ENCODE measurements at places on chromosomes 2 and 18.

- no peak for DNase-seq
Measured at GRCh38 chr2:96853321-96853720, 4.5 kb downstream of the ANKRD39 start.

DNA sequence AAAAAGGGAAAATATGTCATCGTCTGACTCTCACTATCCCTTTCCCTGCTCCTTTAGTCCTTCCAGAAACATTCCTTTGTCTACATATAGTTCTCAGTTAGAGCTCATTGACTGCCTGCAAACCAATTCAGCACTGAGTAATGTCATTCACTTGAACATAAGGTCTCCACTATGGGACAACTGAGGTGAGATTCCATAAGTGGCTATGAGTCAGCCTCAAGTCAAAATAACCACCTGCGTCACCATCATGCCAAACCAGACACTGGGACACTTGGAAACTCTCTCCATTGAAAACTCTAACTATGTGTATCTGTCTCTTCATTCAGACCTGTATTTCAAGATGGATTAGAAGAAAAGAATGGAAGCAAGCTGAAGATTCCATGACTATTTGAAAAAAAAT lies 878.0 kb upstream of the PIK3C3 start:
- no peak for DNase-seq

DNA sequence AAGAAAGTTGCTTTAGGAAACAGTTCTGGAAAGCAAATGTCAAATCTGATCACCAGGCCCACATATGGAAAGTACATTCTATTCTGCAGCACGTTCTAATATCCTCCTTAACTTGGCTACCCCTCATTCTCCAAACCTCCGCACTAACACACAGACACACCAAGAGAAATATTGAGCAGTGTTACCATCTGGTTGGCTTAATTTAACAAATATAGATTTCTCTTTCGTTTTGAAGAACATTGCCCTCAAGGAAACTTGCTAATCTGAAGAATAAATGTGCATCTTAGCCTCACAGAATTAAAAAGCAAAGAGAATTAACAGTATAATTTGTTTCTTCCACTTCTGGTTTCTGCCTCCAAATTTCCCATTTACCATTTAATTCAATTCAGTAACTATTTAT lies 72.8 kb upstream of the TTC39C start:
- DNase-seq: no peak

DNA sequence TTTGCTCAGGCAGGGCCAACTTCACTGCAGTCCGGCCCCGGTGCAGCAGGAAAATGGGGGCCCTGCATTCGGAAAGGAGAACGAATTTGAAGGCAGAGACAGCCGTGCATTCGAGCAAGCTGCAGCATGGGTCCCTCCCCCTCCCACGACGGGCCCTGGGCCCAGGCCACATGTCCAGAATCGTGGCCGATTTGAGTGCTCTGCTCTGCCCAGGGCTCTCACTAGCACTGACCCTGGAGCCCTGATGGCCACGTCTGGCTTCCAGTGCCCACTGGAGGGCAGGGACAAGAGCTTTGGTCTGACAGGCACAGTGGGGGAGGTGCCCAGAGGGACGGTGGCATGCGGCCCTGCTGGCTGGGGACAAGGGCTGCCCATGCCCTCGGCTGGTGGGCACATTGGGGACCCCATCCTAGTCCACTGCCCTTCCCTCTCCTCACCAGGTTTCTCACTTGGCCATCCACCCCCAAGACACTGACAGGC lies 14.4 kb upstream of the KLHL30 start:
- DNase-seq: no peak

GRCh38 chr2:128639120-128639477 lies 320.4 kb upstream of the HS6ST1 start:
- DNase-seq: no peak

DNA sequence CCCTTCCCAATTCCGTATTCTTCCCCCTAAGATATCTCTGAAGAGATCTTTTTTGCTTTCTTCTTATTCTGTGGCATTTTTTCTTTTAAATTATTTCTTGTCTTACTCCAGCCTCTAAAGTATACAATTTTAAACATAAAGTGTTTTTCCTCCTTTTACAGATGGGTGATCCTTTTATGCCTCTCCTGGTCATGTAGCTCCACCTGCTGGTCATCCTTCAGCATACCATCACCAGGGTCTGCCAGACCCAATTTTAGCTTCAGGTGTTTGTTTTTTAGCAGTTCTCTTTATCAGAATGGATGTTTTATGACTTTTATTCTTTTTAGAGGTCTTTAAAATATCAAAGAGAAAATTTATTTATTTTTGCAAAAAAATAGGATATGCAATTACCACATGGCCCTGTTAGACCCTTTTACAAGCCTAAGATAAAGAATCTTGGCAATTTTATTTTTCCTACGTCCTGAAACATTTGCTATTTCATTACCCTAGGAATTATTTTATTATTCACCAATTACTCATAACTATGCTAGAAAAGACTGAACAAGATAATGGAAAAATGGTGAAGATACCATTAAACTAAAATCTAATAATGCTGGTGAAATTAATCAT lies 55.5 kb downstream of the PIGN start:
- peak; percentile 24 for DNase-seq

- DNase-seq: no peak
Measured at GRCh38 chr2:151111599-151112278, 149.9 kb downstream of the RBM43 start.

DNA sequence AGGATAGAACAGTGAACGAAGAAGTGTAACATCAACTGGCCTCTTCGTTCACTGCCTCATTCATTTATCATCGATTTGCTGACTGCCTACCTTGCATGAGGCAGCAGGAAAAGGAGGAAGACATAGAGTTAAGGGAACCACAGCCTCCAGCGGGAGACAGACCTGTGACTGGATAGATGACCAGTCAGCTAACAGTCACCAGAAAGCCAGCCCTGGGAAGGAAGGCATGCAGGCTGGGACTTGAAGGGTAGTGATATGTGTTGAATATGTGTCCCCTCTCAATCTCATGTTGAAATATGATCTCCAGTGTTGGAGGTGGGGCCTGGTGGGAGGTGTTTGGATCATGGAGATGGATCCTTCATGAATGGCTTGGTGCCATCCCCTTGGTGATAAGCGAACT lies 58.3 kb downstream of the CTIF start:
- no peak for DNase-seq

DNA sequence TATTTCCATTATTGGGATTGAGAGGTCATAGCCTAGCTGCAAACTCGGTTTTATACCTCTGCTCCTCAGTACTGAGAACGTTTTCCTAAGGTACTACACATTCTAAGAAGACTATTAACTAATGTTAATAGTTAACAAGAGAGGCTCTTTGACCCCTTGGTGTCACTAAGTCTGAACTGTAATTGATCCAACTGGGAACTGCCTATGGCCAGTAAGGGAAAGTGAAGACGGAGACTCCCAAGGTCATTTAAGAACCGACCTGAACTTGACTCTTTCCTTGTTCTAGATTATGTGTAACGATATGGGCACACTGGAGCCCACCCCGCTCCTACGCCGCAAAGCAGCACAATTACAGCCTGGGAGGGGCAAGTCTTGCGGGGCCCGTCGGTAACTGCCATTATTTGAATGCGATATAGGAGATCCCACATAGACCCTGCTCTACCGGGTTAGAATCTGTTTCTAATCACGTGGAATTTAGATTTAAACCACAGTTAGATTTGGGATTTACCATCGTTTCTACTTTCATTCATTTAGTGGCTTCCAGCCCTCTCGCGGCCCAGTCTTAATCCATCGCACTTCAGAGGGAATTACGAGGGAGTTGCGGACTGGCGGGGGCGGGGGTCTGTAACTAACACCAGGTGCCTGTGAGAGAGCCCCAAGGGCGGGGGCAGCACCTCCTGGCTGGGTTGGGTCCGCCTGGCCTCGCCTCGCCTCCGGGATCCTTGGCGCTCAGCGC lies 84.1 kb upstream of the EPB41L3 start:
- no peak for DNase-seq

DNA sequence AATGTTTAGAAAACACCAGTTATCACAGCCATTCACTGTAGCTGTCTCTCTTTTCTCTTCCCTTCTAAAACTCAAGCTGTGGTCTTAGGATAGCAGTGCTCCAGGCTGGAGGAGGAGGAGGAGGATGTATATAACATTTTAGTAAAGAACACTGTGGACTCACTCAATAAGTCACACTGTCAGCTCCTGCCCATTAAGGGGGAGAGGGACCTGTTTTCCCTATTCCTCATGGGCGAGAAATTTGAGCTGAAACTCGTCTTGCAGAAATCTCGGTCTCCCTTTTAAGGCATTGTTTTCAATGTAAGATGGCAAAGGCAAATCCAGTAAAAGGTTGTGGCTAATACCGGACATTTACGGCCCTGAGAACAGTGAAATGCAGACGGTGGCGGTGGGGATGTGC lies 114.8 kb upstream of the ZNF236 start:
- DNase-seq: no peak

DNA sequence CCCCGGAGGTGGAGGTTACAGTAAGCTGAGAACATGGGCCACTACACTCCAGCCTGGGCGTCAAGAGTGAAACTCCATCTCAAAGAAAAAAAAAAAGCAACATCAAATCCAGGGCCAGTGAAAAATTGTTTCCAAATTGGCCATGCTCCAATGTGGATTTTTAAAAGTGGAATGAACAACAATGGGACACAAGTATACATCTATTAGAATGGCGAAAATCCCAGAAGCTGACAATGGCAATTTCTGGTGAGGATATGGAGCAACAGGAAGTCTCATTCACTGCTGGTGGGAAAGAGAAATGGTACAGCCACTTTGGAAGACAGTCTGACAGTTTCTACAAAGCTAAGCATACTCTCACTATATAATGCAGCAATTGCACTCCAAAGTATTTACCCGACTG lies 161.4 kb downstream of the UXS1 start:
- DNase-seq: no peak

DNA sequence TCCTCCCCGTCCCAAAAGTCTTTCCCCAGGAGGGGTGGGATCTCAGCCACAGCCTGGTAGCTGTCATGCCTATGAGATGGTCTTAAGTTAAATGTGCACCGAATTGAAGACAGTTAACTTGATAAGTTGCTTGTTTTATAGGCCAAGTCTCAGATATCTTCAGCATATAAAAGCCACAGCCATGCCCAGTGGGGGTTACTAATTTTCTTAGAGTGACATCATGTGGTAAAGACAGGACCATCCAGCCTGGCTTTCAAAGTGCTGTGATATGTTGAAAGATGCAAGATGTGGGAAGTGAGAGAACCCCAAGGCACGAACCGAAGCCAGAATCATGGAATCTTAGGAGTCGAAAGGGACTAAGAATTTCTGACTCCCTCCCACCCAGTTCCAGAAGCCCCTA lies 42.1 kb upstream of the FAM124B start:
- no peak for DNase-seq

- no peak for DNase-seq
Measured at GRCh38 chr18:50797142-50797541, 22.7 kb downstream of the MRO start.

- no peak for DNase-seq
Measured at GRCh38 chr2:65647249-65647842, 214.9 kb upstream of the SPRED2 start.

DNA sequence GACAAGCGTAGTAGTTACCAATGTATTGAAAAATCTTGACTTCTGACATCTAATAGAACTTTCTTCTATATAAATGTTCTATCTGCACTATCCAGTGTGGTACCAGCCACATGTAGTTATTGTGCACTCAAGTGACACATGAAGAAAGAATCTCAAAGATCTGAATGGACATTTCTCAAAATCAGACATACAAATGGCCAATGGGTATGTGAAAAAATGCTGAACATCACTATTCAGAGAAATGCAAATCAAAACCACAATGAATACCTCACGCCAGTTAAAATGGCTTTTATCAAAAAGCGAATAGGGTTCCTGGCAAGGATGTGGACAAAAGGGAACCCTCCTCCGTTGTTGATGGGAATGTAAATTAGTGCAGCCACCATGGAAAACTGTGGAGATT lies 37.5 kb upstream of the SMCHD1 start:
- DNase-seq: no peak

- DNase-seq: no peak
Measured at GRCh38 chr2:227713291-227713690, 4.5 kb downstream of the SLC19A3 start.

- no peak for DNase-seq
Measured at GRCh38 chr2:27118525-27119329, at the start of gene CGREF1. CGREF1 (minus strand) TSS chr2:27119128; CDS start chr2:27104366, 14,762 bp downstream.

- no peak for DNase-seq
Measured at GRCh38 chr2:42386682-42387081, 25.7 kb upstream of the COX7A2L start.

DNA sequence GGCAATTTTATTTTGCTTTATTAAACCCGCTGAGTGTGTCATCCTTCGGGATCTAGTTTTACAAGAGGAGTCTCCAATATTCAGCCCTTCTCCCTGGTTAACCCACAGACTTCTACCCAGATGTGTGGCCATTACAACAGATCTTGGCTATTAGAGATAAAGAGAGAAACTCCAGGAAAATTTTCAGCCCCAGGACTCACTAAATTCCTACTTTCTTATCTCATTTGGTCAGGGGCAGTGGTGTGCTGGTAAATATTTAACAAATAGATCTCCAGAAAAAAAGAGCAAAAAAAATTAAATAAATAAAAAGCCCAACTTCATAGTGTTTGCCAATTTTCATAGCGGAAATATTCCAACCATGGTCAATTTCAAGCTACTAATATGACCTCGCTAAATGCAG lies 168.4 kb downstream of the RND3 start:
- DNase-seq: no peak

DNA sequence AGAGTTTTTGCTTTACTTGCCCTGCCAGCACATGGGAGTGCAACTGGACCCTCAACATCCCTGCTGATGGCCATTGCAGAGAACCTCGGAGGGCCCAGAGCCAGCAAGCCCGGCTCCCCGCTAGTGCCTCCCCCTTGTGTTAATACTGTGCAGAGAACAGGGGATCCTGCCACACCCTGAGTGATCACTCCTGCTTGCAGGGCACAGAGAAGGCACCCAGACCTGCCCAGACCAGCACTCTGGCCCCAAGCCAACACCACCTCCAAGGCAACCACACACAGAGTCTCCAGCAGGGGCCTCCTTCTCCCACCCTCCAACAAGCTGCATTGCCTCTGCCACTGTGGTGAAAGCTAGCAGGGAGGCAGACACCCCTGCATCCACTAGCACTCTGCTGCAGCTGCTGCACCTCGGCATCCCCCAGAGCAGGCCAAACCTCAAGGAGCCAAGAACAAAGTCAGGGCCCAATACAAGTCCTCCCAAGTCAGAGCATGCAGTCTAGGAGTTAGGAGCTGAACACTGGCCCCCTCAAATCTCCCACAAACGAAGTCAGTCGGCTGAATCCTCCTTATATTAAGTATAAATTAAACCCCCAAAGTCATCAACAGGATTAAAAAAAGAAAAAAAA lies 157.7 kb downstream of the CCDC178 start:
- DNase-seq: no peak

DNA sequence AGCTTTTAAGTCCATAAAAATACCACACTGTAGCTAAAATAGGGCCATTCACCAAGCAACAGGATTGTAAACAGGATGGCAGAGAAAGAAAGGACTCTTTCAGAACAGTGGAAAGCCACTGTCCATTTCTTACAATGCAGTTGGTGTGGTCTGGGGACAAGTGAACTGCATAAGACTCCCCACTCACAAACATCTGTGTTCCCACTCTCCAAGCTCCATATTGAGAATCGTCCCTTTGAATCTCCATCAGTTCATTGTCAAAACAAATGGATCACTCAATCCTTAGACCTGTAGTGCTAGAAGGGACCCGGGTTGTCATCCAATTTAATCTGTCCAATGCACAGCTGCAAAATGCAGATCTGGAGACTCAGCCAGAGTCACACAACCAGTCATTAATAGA lies 347.4 kb upstream of the KLHL29 start:
- DNase-seq: no peak

- no peak for DNase-seq
Measured at GRCh38 chr18:47260924-47261701, 9.7 kb upstream of the SKOR2 start.

- no peak for DNase-seq
Measured at GRCh38 chr2:26088038-26088643, 54.3 kb downstream of the RAB10 start.

GRCh38 chr2:187232749-187233148 lies 215.3 kb downstream of the CALCRL start:
- no peak for DNase-seq
